ENCODE measurements at places on chromosomes 7 and 10. TPM values are rescaled to one million over a fixed set of nuclear protein-coding genes. Genes with fewer than 3 reads are reported as not detected.
A peak's percentile ranks its signal among the peaks of the same experiment; 100 is the strongest.

The CD36 gene
- total RNA-seq = not detected

The MINDY4 gene
- total RNA-seq = 3.8 TPM

The GRM3 gene
- total RNA-seq = not detected

The PAPOLB gene
- total RNA-seq = not detected

The OPN1SW gene
- not detected for total RNA-seq

The C10orf105 gene
- total RNA-seq = not detected

The SPDYE2B gene
- not detected for total RNA-seq

GRCh38 chr7:95434557-95435421 lies at the start of gene PON2:
PON2 (minus strand) TSS chr7:95435028; CDS start chr7:95434951, 77 bp downstream.
- no peak for DNase-seq

- DNase-seq = no peak
These were observed 12.9 kb upstream of the OGDHL start for GRCh38 chr10:49775014-49775413.

- DNase-seq = no peak
These were observed 538 bp downstream of the AHCYL2 start for GRCh38 chr7:129225206-129225930.

GRCh38 chr7:29881724-29882123 lies 75.4 kb downstream of the WIPF3 start:
- DNase-seq = no peak

- no peak for DNase-seq
These were observed 12.2 kb upstream of the DUSP5 start for GRCh38 chr10:110485541-110485940.

GRCh38 chr10:2989292-2989947 lies 77.9 kb upstream of the PFKP start:
- no peak for DNase-seq

GRCh38 chr10:107740962-107741690 lies 576.6 kb upstream of the SORCS1 start:
- no peak for DNase-seq

DNA sequence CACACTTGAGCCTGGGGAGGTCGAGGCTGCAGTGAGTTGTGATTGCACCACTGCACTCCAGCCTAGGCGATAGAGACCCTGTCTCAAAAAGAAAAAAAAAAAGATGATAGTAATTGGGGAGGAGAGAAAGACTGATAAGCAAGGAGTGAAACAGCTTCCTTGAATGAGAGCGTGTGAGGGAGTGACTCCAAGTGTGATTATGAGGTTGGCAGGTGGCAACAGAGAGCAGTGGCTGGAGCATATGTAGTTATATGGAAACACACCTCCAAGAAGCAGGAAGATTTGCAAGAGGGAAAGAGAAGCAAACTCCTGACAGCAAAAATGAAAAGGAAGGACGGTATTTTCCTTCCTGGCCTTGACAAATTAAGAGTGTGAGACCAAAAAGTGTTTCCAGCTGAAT lies 50.4 kb downstream of the VKORC1L1 start:
- no peak for DNase-seq

GRCh38 chr10:6461961-6462360 lies 118.1 kb downstream of the PRKCQ start:
- no peak for DNase-seq

DNA sequence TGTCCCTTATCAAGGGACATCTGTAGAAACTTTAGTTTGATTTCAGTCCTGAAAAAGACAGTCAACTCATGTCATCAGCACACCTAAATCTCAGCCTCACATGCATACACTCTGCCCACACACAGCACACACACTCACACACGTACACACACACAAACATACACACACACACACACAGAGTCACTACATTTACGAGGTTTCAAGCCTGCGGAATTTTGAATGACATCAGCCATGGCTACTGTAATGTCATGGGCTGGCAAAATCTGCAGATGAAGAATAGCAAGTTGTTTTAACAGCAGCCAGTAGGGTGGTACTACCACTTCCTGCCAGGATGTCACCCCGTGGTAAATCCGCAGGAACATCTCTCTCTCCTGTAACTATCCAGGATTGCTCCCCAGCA lies 37.1 kb upstream of the EZH2 start:
- DNase-seq = no peak

DNA sequence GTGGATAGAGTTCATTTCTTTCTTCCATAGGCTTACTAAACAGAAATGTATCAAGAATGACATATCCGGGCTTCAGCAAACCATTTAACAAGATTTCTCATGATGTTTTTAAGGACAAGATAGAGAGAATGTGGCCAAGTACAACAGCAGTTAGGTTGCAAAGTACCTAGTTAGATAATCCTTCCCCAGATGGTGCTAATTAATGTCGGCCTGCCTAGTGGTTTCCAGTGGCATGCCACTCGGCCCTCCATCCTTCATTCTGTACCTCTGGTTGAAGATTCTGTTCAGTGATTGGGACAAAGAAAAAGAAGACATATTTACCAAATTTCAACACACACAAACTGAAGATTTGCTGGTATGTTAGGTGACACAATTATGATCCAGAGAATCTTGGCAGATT lies 212.1 kb downstream of the MACC1 start:
- DNase-seq = no peak

- DNase-seq = no peak
These were observed 344.1 kb upstream of the NPVF start for GRCh38 chr7:25572423-25572822.

GRCh38 chr10:48464121-48464870 lies 140.6 kb downstream of the ARHGAP22 start:
- DNase-seq = no peak

DNA sequence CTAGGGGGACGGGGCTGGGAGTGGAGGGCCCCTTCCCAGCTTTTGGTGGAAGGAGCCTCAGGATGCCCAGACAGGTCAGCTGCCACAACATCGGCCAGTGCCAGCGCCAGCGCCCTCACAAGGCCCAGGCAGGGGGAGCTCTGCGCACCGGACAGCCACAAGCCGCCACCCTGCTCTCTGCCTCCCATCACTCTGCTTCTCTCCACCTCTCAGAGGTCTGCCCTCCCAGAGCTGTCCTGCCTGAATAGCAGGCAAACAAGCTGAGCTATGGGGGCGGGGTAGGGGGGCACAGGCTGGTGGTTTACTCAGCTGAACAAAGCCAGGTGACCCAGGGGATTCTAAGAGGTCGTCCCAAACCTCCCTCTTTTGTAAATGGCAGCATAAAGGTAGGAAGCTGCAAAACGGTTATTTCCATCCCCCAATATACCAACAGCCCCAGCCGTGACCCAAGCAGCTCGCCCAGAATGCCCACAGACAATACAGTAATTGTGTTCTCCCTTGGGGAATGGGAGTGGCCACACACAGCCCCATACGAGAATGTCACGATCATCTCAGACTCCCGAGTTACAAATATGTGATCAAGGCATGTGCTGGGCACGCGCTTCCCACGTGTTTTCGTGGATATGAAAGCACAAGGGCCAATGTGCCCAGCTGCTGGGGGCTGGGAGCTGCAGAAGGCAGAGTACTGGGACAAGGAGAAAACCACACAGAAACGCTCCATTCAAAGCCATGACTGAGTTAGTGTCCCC lies 19.7 kb downstream of the FAM53B start:
- no peak for DNase-seq

DNA sequence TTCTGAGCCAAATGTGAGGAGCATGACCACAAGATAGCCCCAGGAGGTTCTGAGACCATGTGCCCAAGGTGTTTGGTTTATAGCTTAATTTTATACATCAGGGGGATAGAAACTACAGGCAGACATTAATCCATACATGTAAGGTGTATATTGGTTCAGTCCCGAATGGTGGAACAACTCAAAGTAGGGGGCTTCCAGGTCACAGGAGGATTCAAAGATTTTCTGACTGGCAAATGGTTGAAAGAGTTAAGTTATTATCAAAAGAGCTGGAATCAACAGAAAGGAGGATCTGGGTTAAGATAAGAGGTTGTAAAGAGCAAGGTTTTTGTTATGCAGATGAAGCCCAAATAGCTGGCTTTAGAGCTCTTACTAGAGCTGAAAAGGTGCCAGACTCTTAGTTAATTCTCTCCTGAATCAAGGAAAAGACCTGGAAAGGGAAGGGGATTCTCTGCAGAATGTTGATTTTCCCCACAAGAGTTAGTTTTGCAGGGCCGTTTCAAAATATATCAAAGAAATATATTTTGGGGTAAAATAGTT lies 640.0 kb downstream of the IPMK start:
- DNase-seq = no peak

- DNase-seq = peak; percentile 42
These were observed 105.7 kb downstream of the ST8SIA6 start for GRCh38 chr10:17348501-17349349.

DNA sequence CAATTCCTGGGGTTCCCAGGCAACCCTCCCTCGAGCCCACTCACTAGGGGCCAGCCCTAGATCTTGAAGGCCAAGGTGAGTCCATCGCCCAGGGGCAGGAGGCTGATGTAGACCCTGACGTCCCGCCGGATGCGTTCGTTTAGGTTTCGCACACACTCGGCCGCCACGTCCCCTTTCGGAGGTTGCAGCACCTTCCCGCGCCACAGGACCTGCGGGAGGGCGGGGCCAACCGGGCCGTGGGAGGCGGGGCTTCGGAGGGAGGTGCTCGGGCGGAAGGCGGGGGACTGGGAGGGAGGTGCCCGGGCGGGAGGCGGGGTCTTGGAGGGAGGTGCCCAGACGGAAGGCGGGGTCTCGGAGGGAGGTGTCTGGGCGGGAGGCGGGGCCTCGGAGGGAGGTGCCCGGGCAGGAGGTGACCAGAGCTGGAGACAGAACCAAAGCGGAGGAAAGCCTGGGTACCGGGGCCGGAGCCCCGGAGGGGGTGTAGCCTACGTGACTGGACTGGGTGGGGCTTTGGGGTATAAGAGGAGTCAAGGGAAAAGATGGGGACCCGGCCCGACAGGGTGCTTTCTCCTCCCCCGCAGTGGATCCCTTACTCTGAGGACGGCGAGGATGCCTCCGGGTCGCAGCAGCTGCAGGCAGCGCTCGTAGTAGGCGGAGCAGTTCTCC lies 1.6 kb downstream of the COMTD1 start:
- DNase-seq = no peak

DNA sequence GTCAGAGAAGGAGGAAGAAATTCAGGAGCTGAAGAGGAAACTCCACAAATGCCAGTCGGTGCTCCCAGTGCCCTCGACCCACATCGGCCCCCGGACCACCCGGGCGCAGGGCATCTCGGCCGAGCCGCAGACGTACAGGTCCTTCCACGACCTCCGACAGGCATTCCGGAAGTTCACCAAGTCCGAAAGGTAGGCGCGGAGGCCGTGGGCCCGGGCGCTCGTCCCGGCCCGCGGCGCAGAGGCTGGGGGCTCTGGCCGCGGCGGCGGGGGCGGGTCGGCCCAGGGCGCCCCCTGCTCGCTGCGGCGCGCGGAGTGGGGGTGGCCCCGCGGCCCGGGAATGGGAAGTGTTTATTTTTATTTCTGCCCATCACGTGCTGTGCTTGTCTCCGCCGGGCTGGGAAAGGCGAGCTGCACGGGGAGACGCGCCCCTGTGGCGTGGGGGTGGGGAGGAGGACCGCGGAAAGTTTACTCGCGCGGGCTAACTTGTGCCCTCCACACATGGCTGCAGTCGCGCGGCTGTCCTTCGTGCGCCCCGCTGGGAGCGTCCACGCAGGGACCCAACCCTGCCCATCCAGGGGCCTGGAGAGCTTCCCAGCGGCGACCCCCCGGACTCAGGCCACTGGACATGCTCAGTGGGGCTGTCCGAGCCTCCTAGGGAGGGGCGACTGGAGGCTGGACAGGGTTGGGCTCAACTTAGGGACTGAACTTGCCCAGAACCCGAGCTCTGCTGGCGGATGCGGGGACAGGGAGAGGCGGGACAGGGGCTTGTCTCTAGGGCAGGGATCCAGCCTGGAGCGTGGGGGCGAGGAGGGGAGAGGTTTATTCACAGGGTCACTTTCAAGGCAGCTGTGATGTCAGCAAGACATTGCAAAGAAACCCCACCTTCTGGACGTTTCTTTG lies 82.6 kb upstream of the PRKG1 start:
- DNase-seq = no peak

- no peak for DNase-seq
These were observed 1.7 kb downstream of the SORCS3 start for GRCh38 chr10:104642658-104643302.

- DNase-seq = no peak
These were observed 8.8 kb upstream of the NOD1 start for GRCh38 chr7:30487371-30487770.

- no peak for DNase-seq
These were observed 859.6 kb upstream of the KCND2 start for GRCh38 chr7:119413314-119413805.

DNA sequence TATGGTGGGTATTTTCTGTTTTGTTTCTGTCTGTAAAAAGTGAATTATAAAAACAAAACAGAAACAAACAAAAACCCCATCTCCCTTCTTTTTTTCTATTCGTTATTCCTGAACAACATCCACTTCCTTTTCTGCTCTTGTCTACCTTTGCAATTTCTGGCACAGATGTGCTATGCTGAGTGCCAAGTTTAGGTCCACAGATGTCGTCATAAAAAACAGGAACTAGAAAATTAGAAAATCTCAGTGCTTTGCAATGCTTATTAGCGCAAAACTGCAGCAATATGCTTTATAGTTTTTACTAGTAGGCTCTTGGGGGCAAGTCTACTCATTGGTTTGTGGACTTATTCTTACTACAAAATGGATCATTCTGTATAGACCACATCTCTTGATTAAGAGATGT lies 94.2 kb upstream of the PRKCQ start:
- DNase-seq = no peak

- no peak for DNase-seq
These were observed 36.8 kb downstream of the LAMB4 start for GRCh38 chr7:108093341-108093740.

DNA sequence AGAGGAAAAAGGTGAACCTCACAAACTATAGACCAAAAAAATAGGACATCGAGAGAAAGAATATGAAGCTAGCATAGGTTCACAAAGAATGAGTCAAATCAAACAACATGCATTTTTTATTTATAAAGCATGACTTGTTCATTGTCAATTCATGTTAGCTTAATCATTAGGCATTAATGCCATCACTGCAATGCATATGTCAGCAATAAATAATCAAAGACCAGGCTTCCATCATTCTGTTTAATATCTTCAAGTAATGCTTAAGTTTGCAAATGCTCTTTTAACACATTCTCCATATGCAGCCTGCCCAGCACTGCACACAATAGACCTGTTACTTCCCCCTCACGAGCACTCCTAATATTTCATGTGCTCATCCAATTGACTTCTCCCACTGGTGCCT lies 8.9 kb upstream of the MAGI2 start:
- DNase-seq = no peak

DNA sequence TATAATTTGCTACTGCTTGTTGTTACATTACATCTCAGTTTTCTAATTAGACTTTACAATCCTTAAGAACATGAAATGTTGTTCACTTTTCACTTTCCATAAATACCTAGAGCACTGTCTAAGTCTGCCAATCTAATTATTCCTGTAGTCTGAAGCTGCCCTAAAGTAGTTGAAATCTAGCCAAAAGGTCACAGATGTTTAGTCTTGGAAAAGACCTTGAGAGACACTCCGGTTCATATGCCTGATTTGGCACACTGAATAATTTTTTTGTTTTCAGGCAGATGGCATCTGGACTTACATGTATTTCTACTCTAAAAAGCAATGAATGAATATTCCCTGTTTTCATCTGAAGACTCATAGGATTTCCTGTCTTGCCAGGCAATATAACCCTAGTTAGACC lies 359.1 kb downstream of the ANKRD7 start:
- DNase-seq = no peak

All from epithelial cell of proximal tubule (primary cell).